ENCODE measurements at places on chromosomes 4 and X.

DNA sequence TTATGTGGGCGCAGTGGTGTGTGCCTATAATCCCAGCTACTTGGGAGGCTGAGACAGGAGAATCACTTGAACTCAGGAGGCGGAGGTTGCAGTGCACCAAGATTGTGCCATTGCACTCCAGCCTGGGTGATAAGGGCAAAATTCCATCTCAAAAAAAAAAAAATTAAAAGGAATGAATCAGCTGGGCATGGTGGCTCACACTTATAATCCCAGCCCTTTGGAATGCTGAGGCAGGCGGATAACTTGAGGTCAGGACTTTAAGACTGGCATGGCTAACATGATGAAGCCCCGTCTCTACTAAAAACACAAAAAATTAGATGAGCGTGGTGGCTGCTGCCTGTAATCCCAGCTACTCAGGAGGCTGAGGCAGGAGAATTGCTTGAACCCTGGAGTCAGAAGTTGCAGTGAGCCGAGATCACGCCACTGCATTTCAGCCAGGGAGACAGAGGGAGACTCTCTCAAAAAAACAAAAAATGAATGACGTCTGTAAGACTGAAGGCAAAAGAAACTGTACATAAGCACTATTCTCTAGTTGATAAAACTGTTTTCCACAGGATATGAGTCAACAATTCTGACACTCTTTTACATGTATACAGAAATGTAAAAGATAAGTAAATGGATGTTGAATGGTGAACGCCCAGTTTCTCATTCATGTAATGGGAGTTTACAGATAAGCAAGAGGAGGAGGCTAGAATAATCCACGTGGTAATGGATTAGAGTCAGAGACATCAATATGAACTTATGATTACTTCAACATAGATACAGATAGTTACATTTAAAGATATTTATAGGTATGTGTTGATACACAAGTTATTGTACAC is 22.2 kb downstream of the CENPC start:
- DNase-seq, result no peak

- DNase-seq, result no peak
Measured at GRCh38 chr4:140681201-140681600, 75.0 kb downstream of the TBC1D9 start.

DNA sequence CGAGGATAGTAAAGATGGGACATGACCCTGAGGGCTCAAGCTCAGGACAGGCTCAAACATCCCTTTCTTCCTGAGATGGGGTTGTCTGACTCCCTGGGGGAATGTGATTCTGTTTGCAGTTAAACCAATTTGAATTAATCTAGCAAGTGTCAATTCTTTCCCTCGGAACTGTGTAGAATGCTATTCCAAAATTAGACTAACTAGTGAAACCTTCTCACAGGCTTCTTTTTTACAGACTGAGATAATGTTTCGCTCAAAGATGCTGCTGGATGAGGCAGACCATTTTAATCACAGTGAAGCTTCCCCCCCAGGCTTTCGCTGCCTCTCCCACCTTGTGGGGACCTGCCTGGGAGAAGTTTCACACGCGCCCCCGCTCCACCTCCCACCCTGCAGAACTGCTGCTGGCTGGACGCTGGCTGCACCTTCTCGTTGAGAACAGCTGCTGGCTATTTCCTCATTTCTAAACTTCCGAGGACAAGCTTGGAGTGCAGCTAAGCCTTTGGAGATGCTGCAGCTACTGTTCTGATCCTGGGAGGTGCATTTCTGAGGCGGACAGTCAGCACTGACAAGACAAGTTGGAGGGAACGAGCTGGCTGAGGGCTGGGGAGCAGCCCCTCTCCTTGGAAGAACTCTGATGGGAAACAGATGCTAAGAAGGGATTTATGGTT is 297.8 kb downstream of the RAPGEF2 start:
- peak; percentile 77 for DNase-seq

DNA sequence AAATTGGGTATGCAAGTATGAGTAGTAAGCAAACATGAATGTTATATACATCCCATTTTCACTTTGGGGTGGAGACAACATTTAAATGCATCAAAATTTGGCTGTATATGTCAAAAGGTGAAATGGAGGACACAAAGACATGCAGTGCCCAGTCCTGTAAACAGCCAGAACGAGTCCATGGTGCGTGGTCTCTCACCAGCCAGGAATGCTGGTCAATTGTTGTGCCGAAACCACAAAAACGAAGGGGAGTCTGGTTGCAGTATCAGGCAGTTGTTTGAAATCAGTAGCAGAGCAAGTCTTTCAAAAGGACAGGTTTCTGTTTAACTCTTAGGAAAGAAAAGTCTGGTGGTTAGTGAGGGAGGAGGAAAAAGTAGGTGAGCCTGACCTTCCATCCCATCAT is 22.3 kb upstream of the RNF150 start:
- no peak for DNase-seq

DNA sequence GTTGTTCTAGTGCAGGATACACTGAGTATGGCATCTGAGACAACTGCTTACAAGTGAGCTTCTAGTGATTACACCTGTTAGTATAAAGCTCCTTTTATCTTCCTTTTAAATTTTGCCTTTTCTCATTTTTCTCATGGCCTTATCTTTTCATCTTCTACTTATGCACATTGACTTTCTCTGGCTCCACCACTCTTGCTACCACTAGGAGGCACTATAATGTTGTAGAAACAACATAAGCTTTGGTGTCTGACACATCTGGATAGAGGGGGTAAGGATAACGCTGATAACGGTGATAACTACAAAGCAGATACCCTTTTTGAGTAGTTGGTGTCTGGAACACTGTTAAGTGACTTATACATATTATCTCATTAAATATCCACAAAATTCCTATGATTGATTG is 187.4 kb upstream of the TEX13C start:
- DNase-seq, result no peak

GRCh38 chr4:85963231-85963630 is 396.6 kb downstream of the MAPK10 start:
- DNase-seq, result no peak

GRCh38 chrX:40177117-40177430 is 79.3 kb upstream of the BCOR start:
- peak; percentile 63 for DNase-seq

- DNase-seq, result no peak
Measured at GRCh38 chrX:114332766-114333165, 251.1 kb upstream of the HTR2C start.

DNA sequence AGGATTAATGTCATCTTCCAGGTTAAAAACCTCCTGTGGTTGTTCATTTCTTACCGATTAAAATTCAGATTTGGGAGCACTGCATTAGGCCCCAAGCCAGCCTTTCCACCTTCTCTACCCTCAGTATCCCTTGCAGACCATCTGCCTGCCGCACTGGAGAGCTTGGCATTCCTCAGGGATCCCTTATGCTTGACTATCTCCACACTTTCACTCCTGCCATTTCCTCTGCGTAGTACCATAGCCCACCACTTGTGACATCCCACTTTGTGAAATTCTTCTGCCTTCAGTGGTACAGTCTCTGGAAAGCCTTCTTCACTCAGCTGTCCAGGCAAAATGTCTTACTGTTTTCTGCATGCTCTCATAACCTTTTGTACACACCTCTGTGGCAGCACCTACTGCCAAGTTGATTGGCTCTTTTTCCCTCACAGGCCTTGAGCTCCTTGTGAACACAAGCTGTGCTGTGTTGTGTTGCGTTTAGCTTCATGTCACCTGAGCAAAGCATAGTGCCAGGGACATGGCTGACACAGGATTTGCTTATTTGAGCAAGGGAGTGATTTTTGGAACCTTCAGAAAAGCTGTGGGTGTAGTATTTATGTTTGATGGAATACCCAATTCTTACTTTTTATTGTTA is 156.4 kb downstream of the ARX start:
- DNase-seq, result no peak

DNA sequence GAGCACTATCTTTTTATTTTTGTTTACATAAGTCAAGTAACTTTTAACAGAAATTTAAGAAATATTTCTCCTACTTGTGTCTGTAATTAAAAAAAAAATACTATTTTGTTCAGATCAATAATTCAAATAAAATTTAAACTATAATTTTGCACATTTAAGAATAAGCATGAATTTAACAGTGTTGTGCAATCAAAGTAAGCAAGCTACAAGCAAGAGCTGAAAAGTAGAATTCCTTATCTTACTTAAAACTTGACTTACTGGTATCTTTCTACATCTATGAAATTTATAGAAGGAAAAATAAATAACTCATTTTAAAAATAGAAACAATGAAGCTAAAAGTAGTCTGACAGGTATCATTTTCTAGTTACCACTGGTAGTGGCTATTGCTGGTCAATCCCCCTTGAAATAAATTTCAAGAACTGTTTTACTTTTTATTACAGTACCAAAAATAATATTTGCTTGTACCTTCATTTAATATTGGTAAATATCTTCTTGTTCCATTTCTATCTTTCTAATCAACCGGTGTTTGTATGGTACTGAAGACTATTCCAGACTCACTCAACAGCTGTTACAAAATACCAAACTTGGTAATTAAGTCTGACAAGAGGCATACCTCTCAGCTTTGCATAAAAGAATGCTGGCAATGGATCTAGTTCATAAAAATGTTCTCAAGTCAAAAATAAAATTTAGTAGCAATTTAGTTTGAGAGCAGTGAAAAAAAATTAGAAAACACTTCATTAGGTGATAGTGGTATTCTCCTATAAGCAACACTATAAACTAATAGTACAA is 62.2 kb downstream of the NOCT start:
- DNase-seq, result no peak

DNA sequence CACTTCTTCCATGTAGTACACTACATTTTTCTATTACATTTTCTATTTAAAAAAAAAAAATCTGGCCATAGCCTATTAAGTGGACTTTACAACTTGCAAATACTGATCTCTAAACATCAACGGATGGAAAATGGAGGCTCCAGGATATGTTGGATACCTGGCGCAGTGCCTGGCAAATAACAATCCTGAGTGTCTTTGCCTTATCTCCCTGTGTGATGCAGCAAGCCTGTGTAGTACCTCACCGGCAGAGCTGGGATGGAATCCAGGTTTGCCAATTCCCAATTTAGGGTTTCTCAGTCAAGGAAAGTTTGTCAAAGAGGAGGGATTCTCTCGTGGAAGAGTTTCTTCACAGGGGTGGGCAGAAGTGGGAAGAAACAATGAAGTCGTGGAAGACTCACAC is 93.2 kb downstream of the KDR start:
- DNase-seq, result no peak

GRCh38 chr4:28277931-28278330 is 1417.3 kb downstream of the STIM2 start:
- DNase-seq, result no peak

DNA sequence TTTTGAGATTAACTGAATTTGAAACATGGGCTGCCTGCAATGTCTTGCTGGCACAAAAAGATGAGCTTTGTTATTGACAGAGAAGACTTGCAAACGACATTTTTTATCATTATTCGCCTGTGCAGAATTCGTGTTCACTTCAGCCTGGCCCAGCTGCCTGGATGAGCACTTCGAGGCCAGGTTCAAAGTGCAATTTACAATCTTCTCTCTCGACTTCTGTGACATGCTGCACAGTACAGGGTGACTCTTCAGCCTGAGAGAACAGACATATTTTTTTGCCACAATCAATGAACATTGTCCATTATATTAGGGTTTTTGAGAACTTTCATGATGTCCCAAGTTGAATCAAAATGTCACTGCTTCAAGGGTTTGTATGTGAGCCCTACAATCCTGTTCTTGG is 616.5 kb downstream of the SMARCA1 start:
- no peak for DNase-seq

GRCh38 chrX:55796496-55796895 is 78.9 kb downstream of the RRAGB start:
- no peak for DNase-seq

GRCh38 chrX:52923781-52924241 is 26.7 kb downstream of the FAM156B start:
- no peak for DNase-seq

DNA sequence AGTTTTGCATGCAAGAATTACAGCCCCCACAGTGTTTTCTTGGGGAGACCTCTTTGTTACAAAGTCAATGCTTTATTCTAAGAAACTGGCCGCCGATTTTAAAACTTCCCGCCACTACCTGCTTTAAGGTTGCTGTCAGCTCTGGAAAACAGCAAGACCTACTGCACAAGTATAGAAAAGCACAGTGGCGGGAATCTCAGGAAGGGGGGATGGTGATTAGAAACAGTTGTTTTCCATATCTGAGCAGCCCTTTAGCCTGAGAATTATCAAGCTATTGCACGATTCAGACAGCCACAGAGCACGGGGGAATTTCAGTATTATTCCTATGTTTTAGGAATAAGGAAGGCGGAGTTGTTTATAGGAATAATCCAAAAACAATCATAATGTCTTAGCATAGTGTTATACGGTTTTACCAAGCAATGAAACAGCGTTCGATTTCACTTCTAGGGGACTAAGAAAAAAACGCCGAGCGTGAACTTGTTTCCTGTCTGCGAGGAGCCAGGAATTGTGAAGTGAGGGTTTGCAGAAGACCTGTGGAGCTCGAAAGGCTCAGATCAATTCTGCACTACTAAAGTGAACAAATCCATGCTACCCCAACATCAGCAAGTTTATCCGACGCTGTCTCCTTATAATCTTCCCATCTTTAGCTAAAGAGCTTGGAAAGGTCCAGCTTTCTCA is 81.3 kb downstream of the HMGN5 start:
- no peak for DNase-seq

DNA sequence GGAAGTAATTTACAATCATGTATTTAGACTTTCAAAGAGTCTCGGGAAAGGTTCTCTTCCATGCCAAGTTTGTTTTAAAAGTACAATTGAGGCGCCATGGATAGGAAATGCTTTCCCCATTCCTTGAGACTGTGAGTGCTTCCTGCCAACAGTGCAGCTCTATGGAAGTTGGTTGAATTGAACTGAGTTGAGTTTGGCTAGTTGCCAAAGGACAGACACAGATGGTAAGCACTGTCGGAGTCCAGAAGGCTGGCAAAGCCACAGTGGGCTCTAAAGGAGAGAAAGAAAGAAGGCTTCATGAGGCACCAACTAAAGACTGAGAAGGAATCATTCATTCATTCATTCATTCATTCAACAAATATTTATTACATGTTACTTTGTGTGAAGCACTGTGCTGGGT is 4.3 kb upstream of the KCNE5 start:
- no peak for DNase-seq

- DNase-seq, result no peak
Measured at GRCh38 chrX:135914404-135914803, 20.9 kb downstream of the SAGE1 start.

DNA sequence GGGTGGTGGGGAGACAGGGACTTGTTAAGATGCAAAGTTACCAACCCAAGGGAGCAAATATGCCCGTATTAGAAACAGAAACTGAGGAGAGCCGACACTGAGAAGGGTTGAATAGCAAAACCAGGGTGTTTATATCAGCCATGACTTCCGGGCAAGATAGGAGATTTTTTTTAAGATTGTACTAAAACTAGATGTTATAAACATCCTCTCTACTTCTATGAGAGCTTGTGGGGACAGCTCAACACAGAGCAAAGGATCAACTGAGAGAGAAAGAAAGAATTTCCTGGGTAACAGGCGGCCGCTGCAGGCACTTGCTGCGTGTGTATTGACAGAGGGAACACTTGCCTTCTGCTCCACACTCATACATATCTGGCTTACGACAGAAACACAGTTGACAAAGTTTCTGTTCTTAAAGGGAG is 49.1 kb upstream of the FBXW7 start:
- no peak for DNase-seq

- no peak for DNase-seq
Measured at GRCh38 chr4:98284640-98285046, 23.5 kb downstream of the RAP1GDS1 start.

- DNase-seq, result no peak
Measured at GRCh38 chr4:71526637-71527406, 188.0 kb downstream of the SLC4A4 start.

Data from posterior cingulate gyrus (tissue), 11 donors.